PC-9 (cell line): ENCODE measurements at places on chromosomes 2 and 18. TPM values are rescaled to one million over a fixed set of nuclear protein-coding genes. Genes with fewer than 3 reads are reported as not detected.

The ACVR1C gene
- total RNA-seq: 0.04 and 0.30 TPM in 2 replicates

- peak; percentile 23 for DNase-seq
Observed at GRCh38 chr18:8797206-8797605, 91.8 kb downstream of the MTCL1 start.

DNA sequence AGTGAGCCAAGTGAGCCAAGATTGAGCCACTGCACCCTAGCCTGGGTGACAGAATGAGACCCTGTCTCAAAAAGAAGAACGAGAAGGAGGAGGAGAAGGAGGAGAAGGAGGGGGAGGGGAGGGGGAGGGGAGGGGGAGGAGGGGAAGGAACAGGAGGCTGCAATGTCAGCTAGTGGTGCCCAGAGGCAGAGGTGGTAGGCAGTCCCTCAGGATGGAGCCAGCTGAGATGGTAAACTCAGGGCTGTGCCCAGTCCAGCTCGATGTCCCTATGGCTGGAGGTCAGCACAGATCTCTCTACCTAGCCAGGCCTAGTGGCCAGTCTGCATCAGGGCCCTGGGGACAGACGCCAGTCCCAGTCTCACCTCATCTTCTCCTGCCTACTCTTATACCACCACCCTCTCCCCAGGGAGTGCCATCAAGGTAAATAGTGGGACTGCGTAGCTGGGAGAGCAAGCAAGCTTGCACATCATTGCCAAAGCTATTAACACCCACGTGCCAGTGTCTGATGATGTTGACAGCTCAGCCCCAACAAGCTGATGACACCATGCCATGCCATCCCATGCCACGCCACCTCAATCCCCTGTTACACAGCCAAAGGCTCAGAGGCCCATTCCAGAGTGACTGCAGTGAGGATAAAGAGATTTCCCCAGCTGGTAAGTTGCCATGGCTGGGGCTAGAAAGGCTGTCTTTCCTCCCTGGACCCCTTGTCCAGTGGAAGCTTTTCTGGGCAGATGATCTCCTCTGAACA lies 7.6 kb upstream of the PLB1 start:
- DNase-seq: no peak

DNA sequence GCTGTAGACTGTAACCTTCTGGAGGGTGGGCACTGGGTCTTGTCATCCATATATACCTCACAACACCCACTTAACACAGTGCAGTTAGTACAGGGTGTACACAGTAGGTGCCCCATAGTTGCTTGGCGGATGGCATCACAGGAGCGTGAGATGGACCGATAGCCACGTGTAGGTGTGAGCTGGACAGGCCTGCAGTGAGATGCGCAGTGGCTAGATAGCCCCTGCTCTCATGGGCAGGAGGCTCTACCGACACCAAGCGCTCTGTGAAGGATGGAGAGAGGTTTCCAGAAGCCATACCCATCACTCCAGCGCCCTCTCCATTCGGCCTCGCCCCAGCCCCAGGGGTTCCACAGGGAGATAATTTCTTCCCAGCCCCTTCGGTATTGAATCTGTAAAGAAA lies 49.5 kb downstream of the CAPN13 start:
- DNase-seq: no peak

DNA sequence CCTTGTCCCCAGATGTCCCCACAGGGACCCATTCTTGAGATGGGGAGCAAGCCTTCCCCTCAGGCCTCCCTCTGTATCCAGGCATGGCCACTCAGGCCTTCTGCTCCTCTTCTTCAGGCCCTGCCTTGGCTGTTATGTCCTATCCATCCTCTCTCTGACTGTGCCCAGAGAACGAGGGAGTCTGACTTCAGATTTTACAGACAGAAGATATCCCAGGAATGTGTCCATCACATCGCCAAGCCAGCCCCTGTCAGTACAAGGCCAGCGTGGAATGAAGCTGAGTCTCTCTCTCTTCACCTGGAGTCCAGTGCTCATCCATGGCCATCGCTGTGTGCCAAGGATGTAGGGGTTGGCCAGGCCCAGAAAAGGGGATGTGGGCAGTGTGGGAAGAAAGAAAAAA lies 57.6 kb downstream of the SDC1 start:
- DNase-seq: no peak

GRCh38 chr18:74413836-74414235 lies 43.3 kb downstream of the DIPK1C start:
- DNase-seq: no peak

DNA sequence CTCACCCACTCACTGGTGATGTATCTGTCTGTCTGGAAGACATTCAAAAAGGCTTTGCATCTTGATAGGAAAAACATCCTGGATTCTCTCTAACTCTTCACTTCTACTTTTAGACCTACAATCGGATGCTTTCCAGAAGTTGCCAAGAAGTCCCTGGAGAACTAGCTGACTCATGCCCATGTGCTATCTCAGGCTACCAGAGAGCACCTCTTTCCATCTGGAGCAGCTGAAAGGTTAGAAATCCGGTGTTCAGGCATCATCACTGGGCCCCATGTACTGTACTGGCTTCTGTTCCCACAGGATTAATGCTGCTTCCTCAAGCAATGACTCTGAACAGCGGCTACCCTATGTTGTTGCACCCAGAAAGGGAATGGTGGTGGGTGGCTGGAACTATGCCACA lies 259.0 kb downstream of the NBAS start:
- DNase-seq: no peak

- DNase-seq: no peak
Observed at GRCh38 chr2:7572450-7572849, 655.2 kb downstream of the RNF144A start.

- DNase-seq: no peak
Observed at GRCh38 chr2:10336283-10336682, 33.6 kb downstream of the HPCAL1 start.

- no peak for DNase-seq
Observed at GRCh38 chr18:56975276-56975675, 171.6 kb upstream of the BOD1L2 start.

DNA sequence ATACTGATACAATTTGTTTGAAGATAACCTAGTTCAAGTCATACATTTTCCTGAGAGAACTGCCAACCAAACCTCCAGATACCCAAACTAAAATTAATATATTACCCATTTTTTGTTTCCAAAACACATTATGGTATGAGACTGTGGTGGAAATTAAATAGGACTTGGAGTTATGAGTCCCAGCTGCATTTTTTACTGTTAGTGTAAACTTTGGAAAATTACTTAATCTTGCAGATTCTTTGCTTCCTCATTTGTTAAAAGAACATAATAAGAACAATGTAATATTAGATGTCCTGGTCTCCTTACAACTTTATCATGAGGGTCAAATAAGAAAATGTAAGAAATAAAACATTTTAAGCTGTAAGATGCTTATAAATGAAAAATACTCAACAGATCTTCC lies 98.2 kb upstream of the TRIB2 start:
- no peak for DNase-seq

- DNase-seq: no peak
Observed at GRCh38 chr18:52822160-52822559, 482.2 kb downstream of the DCC start.

GRCh38 chr2:127085317-127085681 lies 21.7 kb downstream of the BIN1 start:
- peak; percentile 82 for DNase-seq

- DNase-seq: no peak
Observed at GRCh38 chr2:212854116-212854515, 297.3 kb downstream of the IKZF2 start.

- DNase-seq: no peak
Observed at GRCh38 chr18:3457261-3457724, 7.3 kb downstream of the TGIF1 start.

GRCh38 chr2:3487432-3487831 lies 31.9 kb downstream of the ADI1 start:
- DNase-seq: no peak
